IMR-90 (cell line): ENCODE measurements at places on chromosomes 16 and 17. TPM values are rescaled to one million over a fixed set of nuclear protein-coding genes. Genes with fewer than 3 reads are reported as not detected.

DNA sequence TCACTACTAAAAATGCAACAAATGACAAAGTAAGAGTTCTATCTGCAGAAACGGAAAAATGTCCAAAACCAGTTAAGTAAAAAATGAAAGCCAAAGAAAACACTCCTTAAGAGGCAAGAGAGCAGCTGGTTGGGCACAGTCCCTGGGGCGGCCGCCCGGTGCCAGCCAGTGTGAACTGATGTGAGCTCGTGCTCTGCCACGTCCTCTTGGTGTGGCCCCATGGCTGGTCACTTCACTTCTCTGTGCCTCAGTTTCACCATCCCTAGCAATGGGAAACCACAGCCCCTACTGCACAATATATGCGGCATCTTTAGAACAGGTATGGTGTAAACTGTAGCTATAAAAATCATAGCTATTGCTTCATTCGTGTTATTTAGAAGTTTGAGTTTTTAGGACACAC, 21.2 kb downstream of the USP36 start:
- H3K27ac ChIP-seq = no peak overlapping the region
- no peaks in the 10 kb centered on the region for H3K27me3 ChIP-seq
- no peak for DNase-seq
- peaks cover 16% of the 10 kb centered on the region for H3K4me1 ChIP-seq

CD300E gene
- not detected in 2 replicates for polyA plus RNA-seq

ZG16B gene
- polyA plus RNA-seq = 0.46 and 0.65 TPM in 2 replicates

DNA sequence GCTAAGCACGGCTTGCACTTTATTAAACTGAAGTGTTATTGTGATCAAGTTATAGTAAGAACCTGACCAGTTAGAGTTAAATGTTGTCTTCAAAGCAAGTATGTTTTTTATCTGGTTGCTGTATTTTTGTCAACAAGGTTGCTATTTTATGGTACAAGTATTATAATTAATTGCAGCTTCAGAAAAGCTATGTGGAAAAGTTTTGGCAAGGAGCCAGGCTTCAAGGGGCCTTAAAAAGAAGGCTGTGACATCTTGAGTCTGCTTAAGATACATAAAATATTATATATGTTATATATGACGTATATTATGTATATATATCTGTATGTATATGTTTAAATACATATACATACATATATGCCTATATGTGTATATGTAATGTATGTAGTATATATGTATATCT, 1461.2 kb upstream of the CDH8 start:
- H3K27ac ChIP-seq = no peak overlapping the region
- H3K4me3 ChIP-seq = no peak overlapping the region
- H3K36me3 ChIP-seq = no peaks in the 10 kb centered on the region
- H3K4me1 ChIP-seq = no peaks in the 10 kb centered on the region

GRCh38 chr16:17408955-17409441, 61.8 kb downstream of the XYLT1 start:
- DNase-seq = no peak
- H3K27me3 ChIP-seq = no peaks in the 10 kb centered on the region
- no peaks in the 10 kb centered on the region for H3K36me3 ChIP-seq
- H3K4me1 ChIP-seq = peaks cover 15% of the 10 kb centered on the region

TEX19 gene
- 0.03 and 0.13 TPM in 2 replicates for polyA plus RNA-seq

OSBPL7 gene
- 14.5 and 16.3 TPM in 2 replicates for polyA plus RNA-seq

B4GALNT2 gene
- 0.06 TPM in 1 of 2 replicates, not detected in the other for polyA plus RNA-seq

GRCh38 chr17:55063885-55064874, 95.6 kb downstream of the STXBP4 start:
- no peak overlapping the region for H3K4me3 ChIP-seq
- H3K27ac ChIP-seq = no peak overlapping the region
- no peaks in the 10 kb centered on the region for H3K27me3 ChIP-seq
- DNase-seq = no peak
- H3K4me1 ChIP-seq = no peaks in the 10 kb centered on the region

MGAT5B gene
- 2.0 and 2.8 TPM in 2 replicates for polyA plus RNA-seq

DNA sequence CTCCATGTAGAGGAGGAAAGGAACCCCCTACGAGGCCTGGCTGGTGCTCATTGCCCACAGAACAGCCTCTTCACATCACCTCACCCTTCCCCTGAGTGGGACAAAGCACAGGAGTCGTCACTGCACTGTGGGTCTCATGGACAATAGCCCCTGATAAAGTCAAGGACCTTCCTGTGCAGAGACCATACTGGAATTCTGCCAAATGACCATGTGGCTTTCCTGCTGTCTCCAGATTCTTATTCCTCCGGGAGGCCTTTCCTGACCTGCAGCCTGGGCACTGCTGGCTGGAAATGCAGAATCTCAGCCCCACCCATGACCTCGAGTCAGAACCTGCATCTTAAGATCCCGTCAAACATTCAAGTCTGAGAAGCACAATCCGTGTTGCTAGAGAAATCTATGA, 60.5 kb upstream of the ERN1 start:
- DNase-seq = no peak
- H3K27me3 ChIP-seq = no peaks in the 10 kb centered on the region
- H3K27ac ChIP-seq = no peak overlapping the region
- H3K4me1 ChIP-seq = no peaks in the 10 kb centered on the region
- peaks cover 11% of the 10 kb centered on the region for H3K36me3 ChIP-seq

PMP22 gene
- polyA plus RNA-seq = 72.8 and 79.3 TPM in 2 replicates

DNA sequence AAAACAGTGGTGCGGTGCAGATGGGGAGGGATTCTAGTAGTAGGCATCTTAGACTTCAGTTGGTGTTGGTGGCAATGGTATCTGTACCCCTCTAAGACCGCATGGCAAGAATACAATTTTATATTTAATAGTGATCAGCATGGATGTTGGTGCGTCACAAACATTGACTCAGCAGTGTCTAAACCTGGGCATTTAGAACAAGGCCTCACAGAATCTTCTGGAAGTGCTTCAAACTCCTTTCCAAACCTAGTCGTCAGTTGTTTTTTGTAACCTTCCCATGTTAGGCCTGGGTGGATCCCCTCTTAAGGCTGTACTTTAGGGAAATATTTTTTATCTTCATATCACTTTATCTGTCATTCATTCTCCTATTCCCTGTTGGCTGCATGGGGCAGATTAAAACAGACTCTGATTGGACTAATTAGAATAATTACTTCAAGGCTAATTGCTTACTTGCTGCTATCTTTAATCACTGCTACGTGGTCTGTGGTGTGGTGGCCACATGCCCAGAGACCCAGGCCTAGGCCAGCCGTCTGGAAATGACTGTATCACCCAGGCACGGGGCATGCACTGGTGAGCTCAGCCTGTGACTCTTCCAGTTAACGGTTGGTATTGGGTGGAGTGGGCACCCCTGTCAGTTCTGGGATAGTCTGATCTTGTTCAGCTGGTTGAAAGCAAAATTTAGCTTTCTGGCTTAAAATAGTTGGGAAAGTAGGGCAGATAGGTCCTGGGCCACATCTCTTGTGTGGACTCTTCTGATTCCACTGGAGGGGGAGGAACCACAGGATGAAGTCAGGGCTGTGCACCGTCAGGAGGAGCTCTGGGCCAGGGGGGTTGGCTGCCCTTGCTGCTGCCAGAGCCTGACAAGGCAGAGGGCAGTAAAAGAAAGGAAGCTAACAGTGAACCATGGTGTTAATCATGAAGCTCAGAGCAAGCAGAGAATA, 4.5 kb downstream of the ALKBH5 start:
- peaks cover 32% of the 10 kb centered on the region for H3K36me3 ChIP-seq
- peaks cover 34% of the 10 kb centered on the region for H3K4me1 ChIP-seq
- peak; percentile 23 for DNase-seq
- no peak overlapping the region for H3K4me3 ChIP-seq
- H3K27ac ChIP-seq = no peak overlapping the region
- no peaks in the 10 kb centered on the region for H3K27me3 ChIP-seq

GRCh38 chr16:79500286-79500685, 100.3 kb downstream of the MAF start:
- DNase-seq = no peak
- no peak overlapping the region for H3K4me3 ChIP-seq

DNA sequence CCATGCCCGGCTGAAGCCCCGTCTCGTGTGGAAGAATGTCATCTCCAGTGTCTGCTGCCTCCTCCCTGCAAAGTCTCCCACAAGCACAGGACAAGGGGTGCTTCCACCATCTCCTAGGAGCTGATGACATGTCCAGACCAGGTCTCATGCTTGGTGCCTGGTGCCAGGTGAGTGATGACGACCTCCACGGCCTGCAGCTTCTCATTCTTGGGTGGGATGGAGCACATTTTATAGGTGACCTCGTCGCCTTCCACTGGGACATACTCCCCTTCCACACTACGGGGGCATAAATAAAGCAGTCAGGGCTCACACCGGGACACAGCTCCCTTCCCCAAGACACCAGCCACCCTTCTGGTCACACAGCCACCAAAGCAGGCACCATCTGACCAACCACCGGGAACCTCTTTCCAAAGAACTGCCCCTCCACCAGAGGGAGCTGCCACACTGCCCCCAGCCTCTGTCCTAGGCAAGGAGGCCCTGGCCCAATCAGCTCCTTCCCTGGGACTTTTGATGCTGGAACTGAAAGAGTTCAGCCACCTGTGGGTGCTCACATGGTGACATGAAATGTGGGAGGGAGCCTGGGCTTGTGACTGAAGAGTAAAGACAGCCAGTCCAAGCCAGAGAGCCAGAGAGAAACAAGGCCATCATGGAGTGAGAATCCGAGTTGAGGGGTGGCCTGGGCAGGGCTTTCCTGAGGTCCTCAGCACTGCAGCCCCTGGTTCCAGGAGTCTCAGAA, 13.6 kb downstream of the CARHSP1 start:
- no peak overlapping the region for H3K27ac ChIP-seq
- no peak overlapping the region for H3K4me3 ChIP-seq
- peaks cover 8% of the 10 kb centered on the region for H3K4me1 ChIP-seq
- DNase-seq = no peak
- H3K36me3 ChIP-seq = peaks cover 71% of the 10 kb centered on the region

CNTD1 gene
- not detected in 2 replicates for polyA plus RNA-seq

GRCh38 chr16:84717484-84717883, 17.7 kb downstream of the USP10 start:
- no peak for DNase-seq
- peaks cover 10% of the 10 kb centered on the region for H3K4me1 ChIP-seq
- H3K27me3 ChIP-seq = no peaks in the 10 kb centered on the region
- no peak overlapping the region for H3K4me3 ChIP-seq
- no peak overlapping the region for H3K27ac ChIP-seq
- H3K36me3 ChIP-seq = 0 out of 2 replicates have a peak, but pooled peaks cover 3% of the 10 kb centered on the region

DNA sequence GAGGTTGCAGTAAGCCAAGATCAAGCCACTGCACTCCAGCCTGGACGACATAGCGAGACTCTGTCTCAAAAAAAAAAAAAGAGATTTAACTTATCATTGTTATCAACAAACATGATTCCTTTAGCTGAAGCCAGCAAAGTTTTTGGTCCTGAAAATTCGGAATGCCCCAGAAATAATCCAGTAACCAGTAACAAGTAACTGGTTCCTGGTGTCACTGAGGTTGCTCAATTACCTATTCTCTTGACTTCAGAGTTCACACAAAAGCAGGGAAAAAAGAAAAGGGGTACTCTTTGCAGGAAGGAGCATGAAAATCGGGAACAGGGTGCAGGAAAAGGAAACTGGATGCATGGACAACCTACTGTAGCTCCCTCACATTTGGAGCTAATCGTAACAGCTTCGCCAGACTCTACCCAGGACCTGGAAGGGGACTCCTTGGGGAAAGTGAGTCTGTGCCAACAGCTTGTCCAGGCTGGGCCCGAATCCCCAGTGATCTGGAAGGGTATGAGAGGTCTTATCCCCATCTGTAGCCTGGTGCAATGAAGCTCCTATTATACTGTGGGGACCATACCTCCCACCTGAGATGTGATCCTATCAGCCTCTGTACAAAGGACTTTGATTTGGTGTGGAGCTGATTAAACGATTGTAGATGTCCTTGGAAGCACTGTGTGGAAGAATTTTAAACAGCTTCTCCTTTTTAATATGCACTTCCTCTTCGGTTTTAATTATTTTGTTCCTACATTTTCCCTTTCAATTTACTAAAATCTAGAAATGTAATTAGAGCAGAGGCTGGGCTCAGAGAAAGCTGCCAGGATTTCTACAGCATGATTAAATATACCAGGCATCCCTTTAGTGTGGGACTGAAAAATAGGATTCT, 3.4 kb upstream of the SPOP start:
- H3K27me3 ChIP-seq = peaks cover 13% of the 10 kb centered on the region
- no peak overlapping the region for H3K27ac ChIP-seq
- no peak overlapping the region for H3K4me3 ChIP-seq
- H3K4me1 ChIP-seq = peaks cover 1% of the 10 kb centered on the region; the same call in 1 of the 2 replicates

DNA sequence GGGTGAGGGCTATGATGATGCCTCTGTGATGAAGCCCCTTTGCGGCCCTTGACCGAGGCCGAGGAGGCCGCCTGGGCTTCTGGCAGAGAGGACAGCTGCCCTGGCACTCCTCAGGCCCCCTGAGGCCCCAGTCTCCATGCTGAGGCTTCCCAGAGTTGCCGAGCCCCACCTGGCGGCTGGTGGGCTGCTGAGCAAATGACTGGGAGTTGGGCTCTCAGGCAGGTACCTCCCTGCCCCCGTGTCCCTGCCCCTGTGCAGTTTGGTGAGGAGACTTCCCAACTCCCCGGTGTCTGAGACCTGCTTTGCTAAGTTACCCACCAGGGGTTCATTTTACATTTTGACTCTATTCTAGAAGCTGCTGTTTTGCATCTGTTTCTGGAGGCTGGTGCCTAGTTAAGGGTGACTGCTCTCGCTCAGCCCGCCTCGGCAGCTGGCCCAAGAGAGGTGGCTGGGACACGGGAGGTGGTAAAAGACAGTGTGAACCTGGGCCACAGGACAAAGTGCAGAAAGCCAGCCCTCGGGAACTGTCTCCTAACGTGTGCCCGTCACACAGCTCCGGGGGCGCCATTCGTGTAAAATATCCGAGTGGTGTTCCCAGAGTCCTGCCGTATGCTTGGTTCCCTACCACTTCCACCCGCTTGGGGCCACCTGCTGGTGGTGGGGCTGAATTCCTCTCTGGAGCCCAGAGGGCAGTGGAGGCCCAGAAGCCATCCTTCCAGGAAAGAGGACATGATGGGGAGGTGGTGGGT, 134.5 kb downstream of the RAB11FIP4 start:
- H3K4me1 ChIP-seq = peaks cover 1% of the 10 kb centered on the region; the same call in 1 of the 2 replicates
- H3K36me3 ChIP-seq = no peaks in the 10 kb centered on the region
- H3K27me3 ChIP-seq = peaks cover 2% of the 10 kb centered on the region; the same call in 1 of the 2 replicates
- no peak overlapping the region for H3K27ac ChIP-seq

ADAD2 gene
- polyA plus RNA-seq = not detected in 2 replicates

GRCh38 chr17:57388131-57388725, 131.9 kb downstream of the MSI2 start:
- no peaks in the 10 kb centered on the region for H3K27me3 ChIP-seq
- no peak overlapping the region for H3K27ac ChIP-seq
- no peak overlapping the region for H3K4me3 ChIP-seq
- DNase-seq = no peak
- no peaks in the 10 kb centered on the region for H3K36me3 ChIP-seq
- H3K4me1 ChIP-seq = no peaks in the 10 kb centered on the region

DNA sequence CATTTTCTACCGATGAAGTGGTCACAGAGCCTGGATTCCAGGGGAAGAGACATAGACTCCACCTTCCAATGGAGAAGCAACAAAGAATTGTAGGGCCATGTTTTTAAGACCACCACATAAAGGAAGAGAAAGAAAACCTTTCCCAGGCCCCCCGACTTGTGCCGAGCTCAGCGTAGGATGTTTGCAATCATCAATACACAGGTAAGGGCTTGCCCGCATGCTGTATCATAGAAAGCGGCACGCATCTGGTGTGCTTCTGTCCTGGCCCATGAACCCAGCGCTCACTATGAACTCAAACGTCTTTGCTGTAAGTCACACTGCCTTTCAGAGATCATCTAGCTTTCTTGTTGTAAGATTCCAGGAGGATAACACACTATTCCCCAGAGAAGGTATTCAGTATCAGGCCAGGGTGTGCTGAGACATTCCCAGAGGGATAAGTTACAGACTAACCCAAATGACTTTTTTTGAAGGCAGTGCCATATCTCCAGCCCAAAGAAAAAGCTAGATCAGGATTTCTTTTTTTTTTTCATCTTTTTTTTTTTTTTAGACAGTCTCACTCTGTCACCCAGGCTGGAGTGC, 79.5 kb upstream of the RPL38 start:
- no peaks in the 10 kb centered on the region for H3K4me1 ChIP-seq
- no peak overlapping the region for H3K4me3 ChIP-seq
- no peaks in the 10 kb centered on the region for H3K27me3 ChIP-seq
- no peaks in the 10 kb centered on the region for H3K36me3 ChIP-seq
- H3K27ac ChIP-seq = no peak overlapping the region
